ENCODE measurements at places on chromosomes 11 and 22. TPM values are rescaled to one million over a fixed set of nuclear protein-coding genes. Genes with fewer than 3 reads are reported as not detected.

DNA sequence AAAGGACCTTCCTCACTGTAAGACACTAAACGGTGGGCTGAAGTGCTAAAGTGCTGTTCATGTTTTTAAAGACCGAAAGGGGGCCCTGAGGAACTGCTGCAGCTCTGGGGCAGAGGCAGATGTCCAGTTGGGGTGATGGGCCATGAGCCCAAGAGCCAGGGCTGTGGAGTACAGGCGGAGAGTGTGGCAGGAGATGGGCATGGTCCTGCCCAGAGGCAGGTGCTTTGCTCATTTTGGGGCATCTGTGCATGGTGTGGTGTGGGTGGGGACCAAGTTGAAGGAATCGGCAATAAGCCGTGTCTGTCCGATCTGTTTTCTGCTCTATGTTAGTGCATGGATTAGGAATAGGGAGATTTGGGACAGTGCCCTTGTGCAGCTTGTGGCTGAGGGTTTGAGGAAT is 258.3 kb downstream of the NTM start:
- no peak for DNase-seq

GRCh38 chr11:97614606-97615005 is 1224.8 kb downstream of the JRKL start:
- DNase-seq, result no peak

DNA sequence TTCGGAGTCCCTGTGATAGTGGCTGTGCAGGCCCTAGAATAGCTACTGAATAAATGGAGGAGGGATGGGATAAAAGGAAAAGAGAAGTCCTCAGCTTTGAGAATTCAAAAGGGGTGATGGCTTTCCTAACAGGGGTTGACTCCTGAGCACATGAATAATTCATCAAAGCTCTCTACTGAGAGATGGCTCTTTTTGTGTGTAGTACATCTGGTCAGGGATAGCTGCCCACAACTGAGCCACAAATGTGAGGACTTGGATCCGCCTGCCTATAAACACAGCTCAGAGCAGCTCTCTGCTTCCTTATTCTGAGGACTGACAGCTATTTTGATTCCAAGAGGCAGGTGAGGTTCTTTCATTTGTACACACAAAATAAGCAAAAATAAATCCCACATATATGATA is 82.3 kb downstream of the USP35 start:
- DNase-seq, result peak; percentile 2

DNA sequence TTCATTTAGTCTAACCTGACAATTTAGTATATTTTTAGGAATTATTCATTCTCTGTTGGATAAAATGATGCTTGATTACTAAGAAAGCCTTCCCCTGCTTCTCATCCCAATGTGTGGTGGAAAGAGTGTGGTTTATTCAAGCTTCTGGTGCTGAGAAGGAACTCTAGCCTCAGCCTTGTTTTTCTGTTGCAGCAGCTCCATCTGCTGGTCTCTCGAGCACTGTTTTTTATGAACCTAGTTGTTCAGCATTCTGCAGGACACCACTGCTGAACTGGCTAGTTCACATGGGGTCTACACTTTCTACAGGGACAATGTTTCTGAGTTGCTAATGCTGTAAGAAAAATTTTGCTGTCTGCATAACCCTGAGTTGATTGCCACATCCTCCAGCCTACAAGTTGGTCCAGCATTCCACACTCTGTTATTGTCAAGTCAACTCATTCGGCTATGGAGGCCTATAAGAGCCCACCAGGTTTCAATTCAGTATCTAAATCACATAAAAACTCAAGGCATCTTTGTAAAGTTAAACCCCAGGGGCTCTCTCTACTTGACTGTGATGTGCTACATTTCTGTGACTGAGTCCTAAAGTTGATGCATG is 14.3 kb downstream of the OR2AG2 start:
- DNase-seq, result peak; percentile 70

DNA sequence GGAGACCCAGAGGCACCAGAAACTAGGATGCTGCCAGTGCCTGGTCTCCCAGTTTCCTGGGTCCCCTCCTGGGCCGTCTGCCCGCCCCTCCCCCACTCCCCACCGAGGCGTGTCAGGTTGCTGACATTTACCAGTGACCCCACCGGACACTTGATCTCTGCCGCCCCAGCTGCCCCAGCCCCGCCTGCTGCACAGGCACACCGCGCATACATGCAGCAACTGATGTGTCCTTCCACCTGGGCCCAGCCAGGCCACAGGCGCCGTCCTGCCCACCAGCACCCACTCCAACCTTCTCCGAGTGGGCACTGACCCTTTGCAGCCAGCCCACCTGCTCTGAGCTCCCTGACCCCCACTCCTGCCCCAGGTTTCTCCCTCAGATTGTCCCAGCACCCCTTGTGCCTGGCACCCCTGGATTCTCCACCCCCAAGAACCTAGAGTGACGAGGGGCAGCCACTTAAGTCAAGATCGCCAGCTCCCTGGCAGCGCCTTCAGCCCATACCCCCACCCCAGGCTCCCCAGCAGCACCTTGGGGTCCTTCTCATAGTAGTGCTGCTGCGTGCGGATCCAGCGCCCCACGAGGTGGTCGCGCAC is 548 bp downstream of the PYGM start:
- DNase-seq, result no peak

- no peak for DNase-seq
These were observed 1317.2 kb downstream of the TBC1D22A start for GRCh38 chr22:48079505-48080290.

GRCh38 chr11:68040101-68040956 is 1.5 kb downstream of the TCIRG1 start:
- DNase-seq, result peak; percentile 27

DNA sequence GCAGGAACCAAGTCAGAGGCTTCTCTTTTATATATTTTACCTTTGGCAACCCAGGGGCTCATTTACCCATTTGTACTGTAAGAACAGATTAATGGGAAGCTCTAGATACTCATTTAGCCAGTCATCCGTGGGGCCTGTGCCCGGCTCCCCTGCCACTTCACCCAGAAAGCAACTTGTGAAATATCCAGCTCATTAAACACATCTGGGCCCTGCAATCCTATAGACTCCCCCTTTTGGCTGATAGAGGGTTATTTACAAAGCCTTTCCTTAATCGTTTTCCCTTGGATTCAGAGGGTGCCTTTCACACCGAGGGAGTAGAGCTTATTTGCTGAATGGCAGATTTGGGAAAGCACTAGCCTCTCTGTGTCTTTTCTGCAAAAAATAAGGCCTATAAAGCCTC is 118.7 kb upstream of the SORL1-AS1 start:
- DNase-seq, result no peak

- no peak for DNase-seq
These were observed at the start of gene SPI1 for GRCh38 chr11:47378010-47378835. Gene SPI1 (minus strand): TSS chr11:47378547. CDS start chr11:47378353, 194 bp downstream.

DNA sequence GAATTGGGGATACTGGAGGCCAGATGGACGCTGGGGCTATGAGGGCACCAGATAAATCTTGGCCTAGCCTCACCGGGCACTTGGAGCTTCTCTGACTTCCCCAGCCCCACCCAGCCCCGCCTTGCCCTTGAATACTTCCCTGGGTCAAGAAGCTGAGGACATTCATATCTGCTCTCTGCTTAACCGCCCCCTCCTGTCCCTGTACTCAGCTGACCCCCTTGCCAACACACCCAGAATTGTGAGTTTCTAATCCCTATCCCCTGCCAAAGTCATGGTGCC is 22.0 kb downstream of the FADS3 start:
- no peak for DNase-seq

The LMO2 gene
- not detected for total RNA-seq

The NTM gene
- total RNA-seq, result 11.5 TPM

The TSGA10IP gene
- total RNA-seq, result not detected

The KRTAP5-2 gene
- not detected for total RNA-seq

The CAVIN3 gene
- total RNA-seq, result 60.8 TPM

The PKP3 gene
- total RNA-seq, result 1.1 TPM

The SAA4 gene
- not detected for total RNA-seq

The B3GAT1 gene
- not detected for total RNA-seq

The MS4A12 gene
- not detected for total RNA-seq

The ARHGEF17 gene
- total RNA-seq, result 19.9 TPM

The CSTF3 gene
- total RNA-seq, result 32.7 TPM

The ANGPTL5 gene
- not detected for total RNA-seq

The TECTA gene
- total RNA-seq, result 0.37 TPM

The CCDC89 gene
- 8.6 TPM for total RNA-seq

Data from G401 (cell line).